ENCODE measurements at places on chromosomes 13 and 19.

GRCh38 chr19:47099576-47100050 lies 14.0 kb downstream of the ZC3H4 start:
- DNase-seq = no peak

DNA sequence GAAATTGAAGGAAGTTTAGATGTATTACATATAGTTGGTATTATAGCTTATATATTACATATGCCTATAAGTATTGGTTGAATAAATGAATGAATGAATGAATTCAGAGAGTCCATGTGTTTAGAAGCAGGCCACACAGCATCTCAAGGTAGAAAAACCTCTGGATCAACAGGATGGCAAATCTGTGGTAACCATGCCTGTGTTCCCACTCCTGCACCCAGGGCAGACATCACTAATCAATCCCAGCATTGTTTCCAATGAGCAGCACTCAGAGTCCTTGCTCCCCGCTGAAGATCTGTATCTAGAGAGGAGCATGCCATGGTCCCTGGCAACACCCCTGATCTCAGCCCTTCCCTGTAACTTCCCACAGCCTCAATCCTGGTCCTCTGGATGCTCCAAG lies 944 bp downstream of the CEACAM19 start:
- no peak for DNase-seq

- no peak for DNase-seq
These were observed 597.4 kb upstream of the SLITRK1 start for GRCh38 chr13:84479656-84480055.

GRCh38 chr13:47628666-47629065 lies 372.4 kb downstream of the SUCLA2 start:
- no peak for DNase-seq

DNA sequence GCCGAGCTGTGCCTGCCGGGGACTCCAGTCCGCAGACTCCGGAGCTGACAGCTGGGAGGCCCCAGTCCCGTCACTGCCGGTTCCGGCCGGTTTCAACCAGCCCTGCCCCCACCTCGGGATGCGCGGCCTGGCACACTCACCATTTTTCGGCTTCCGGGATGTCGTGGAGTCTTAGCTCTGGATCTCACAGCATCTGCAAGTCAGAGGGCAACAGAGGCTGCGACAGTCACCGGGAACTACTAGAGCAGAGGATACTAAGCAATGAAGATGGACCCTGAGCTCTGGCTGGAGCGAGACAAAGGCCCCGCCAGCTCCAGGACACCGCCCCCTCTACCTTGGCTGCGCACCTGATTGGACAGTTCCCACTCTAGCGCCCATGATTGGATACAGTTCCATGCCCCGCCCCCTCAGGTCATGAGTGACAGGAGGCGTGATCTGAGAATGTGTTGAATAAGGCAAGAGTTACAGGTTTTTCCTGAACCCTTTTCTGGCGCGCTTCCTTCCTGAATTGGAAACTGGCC lies at the start of gene ZNF682:
Gene ZNF682, minus strand, starts transcription at position 303 of the 521 bp plus-strand sequence. Its CDS starts 160 bp downstream, at position 143.
- peak; percentile 91 for DNase-seq

GRCh38 chr13:67833564-67833963 lies 603.4 kb upstream of the PCDH9 start:
- no peak for DNase-seq
